ENCODE measurements at places on chromosomes 3 and 15.

DNA sequence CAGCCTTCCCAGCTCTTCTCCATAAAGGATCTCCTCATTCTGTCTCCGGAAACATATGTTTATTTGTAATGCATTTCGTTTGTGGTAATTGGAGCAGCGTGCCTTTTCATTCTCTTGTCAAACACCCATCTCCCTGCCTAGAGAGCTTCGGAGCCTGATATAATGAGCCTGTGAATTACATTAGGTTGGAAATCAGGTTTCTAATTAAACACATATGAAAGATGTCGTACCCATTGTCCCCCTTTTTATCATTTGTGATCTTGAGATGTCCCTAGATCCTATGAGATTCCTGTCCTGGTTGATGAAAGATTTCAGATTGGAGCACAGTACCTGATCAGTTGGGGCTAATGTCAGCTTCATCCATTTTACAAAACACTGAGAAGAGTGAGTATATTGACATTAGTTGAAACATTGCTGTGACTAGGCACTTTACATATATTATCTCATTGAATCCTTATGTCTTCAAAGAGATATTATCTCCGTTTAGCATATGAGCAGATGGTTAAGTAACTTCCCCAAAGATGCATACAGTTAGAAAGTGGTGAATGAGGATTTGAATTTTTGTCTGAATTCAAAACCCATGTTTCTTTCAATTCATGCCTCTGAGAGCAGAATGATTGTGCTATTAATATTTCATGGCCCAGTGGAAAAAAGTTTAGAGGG is 23.1 kb downstream of the SYN2 start:
- DNase-seq = no peak

- peak; percentile 89 for DNase-seq
Measured at GRCh38 chr3:195154793-195155535, 116.0 kb downstream of the XXYLT1 start.

DNA sequence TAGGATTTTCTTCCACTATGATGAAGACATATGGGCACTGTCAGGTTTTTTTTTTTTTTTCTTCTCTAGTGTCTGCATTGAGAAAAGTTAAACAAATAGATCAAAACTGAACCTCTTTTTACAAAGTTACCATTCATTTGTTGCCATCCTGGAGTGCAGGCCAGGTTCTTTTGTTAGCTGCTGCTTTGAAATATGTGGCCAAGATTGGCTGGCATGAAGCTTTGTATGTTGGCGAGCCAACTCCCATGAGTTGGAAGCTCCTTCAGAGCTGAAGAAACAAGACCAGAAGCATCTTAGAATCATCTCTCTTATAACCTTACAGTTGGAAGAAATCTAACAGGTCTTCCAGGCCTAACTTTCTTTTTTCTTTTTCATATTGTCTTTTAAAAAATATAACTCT is 346.5 kb downstream of the THSD4 start:
- DNase-seq = no peak

DNA sequence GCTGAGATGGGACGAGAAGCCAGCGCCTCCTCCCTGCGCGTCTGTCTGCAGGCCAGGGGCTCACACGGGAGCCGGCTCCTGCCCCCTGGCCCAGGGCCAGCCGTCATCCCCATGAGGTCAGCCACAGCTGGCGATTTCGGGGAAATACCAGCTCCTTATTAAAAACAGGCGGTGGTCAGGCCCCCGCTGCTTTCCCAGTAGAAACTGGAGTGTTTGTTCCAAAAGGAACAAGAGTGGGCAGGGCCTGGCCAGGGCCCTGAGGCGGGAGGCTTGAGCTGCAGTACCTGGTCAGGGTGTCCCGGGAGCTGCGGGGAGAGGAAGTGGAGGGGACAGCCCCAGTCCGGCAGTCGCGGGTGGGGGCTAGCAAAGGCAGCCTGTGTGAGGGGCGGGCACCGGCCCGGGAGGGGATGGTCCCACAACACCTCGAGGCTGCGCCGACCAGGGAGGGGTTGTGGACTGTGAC is 17.8 kb downstream of the MYL3 start:
- DNase-seq = peak; percentile 76

DNA sequence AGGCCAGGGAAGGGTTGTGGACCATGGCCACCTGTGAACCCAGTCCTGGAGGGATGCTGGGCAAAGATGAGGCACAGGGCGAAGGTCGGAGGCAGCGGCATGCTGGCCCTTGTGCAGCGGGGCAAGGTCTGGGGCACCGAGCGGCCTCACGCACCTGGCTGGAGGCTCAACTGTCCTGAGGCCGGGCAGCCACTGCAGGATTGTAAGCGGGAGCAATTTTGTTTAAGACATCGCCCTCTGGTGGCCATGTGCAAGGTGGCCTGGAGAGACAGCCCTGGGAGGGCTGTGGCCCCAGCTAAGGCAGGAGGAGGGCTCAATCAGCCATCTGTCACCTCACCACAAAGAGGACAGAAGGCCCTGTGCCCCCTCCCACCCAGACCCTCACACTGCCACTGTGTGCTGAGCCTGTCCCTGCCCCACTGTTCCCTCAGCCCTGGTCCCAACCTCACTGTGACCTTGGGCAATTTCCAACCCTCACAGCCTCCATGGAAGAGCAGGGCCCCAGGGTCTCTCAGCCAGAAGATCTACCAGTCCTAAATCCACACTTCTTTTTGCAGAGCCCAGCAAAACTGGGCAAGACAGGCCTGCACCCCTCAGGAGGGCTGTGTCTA is 46.2 kb downstream of the TPRA1 start:
- DNase-seq = peak; percentile 86

Data from AG08395 (cell line).